ENCODE measurements at places on chromosomes 3 and 15.

DNA sequence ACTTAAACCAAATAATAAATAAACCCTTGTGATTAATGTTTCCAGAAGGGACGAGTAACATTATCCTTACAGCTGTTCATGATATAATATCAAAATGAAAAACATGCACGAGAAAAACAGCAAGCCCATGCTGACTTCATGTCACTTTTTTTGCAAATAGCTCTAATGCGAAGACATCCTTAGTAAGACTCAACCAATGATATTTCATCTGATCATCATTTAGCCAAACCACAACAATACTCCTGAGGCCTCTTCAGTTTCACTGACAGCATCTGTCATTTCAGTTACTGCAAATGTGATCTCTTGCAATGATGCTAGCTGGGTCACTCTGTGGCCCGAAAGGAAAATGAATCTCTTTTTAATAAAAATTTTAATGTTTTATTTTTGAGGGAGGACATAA, 74.0 kb downstream of the POLR2M start:
- no peak for DNase-seq

GRCh38 chr3:69607466-69608305, 131.6 kb upstream of the MITF start:
- DNase-seq, result no peak

DNA sequence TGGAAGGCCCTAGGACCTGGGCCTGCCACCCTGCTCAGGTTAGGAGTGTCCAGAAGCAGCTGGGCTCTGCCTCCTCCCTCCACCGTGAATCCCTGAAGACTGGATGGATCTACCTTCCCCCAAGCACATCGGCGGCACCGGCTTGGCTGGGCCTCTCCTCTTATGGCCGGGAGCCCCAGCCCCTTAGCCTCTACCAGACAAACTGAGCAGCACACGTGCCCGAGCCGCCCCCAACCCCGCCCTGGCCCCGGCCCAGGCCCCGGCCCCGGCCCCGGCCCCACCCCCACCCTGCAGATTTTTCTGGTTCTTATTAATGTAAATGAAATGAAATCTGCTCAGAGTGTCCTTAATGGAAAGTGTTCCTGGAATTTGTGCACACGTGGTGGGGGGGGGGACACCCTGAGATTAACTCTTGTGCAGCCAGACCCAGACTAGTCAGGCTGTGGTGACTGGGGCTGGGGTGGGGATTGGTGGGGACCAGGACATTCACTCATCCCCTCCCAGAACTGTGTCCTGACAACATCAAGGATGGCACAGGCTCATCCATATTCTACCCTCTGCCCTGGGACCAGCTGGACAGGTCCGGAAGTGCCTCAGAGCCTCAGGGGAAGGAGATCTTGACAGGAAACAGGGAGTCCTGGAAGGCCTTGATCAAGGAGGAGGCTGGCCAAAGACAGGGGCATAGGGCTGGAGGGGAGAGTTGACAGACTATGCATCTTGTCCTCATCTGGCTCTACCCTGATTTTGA, 30.9 kb upstream of the SEMA3F start:
- DNase-seq, result no peak

GRCh38 chr15:83732196-83732595, 78.3 kb downstream of the ADAMTSL3 start:
- DNase-seq, result no peak

DNA sequence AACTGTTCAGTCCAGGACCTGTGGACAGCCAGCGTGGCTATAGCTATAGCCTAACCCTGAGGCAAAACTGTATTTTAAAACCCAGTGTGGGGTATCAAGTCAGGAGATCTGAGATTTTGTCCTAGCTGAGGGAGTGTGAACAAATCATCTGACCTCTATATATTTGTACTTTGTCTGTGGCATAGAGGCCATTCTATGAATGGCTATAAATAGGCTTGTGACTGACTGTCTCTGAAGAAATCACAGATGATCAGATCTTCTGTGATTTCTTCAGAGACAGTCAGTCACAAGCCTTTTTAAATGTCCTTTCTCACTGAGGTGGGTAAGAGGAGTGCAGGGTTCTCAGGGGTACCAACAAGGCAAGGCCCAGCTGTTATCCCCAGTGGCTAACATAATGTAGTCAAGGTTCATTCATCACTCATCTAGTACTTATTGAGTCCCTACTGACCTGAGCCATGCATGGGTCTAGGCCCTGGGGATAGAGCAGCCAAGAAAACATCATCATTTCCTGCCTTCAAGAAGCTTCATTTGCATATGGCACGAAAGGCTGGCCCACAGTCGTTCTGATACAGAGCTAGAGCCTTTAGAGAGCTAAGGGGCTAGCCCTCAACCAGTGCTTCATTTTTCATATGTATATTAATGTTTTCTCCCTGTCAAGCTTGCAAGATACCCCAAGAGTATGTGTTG, 53.3 kb downstream of the TIPARP start:
- no peak for DNase-seq

DNA sequence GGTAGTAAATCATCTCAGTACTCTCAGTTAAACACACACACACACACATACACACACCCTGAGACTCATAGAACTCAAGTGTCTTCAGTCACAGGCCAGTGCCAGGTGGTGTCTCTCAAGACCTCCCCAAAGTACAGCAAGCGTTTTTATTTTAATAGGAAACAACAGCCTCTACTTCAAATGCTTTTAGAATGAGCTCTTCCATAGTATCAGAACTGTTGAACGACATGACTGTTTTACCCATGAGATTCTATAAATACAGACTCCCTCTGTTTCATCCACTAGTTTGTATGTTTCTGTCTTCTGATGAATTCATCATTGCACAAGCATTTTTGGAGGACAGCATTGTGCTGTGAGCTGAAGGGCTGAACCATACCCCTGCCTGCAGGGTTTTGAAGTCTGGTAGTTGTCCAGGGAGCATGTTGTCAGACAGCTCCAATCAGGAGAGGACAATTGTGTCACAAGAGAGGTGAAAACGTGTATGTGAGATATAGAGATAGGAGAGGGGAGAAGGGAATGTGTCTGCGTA, 201.0 kb upstream of the BCL6 start:
- DNase-seq, result no peak

- DNase-seq, result no peak
These were observed 526 bp downstream of the ADIPOQ start for GRCh38 chr3:186843039-186843432.

- DNase-seq, result no peak
These were observed 421.0 kb upstream of the RBMS3 start for GRCh38 chr3:28859897-28860296.

DNA sequence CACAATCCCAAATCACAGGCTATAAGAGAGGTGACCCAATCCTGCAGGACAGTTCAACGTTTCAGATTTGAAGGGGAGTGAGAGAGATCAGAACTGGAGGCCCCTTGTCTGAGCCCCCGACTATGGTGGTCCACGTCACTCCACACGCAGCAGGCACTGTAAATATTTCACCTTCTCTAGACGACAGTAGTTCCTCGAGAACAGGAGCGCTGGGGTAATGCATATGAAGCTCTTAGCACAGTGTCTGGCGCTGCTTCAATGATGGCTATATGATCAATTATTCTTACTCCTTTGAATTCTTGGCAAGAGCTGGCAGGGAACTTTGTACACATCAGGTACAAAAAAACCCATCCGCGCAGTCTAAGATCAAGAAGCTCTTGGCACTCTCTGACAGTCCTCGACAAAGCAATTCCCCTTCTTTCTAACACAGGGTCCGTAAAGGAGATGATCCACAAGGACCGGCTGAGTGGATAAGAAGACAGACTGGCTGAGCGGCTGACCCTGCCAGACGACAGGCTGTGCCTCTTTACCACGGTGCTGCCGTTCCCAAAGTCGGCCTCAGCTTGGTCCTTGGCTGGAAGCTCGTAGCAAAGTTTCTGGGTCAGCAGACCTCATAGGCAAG, 522 bp upstream of the NRROS start:
- DNase-seq, result peak; percentile 87

DNA sequence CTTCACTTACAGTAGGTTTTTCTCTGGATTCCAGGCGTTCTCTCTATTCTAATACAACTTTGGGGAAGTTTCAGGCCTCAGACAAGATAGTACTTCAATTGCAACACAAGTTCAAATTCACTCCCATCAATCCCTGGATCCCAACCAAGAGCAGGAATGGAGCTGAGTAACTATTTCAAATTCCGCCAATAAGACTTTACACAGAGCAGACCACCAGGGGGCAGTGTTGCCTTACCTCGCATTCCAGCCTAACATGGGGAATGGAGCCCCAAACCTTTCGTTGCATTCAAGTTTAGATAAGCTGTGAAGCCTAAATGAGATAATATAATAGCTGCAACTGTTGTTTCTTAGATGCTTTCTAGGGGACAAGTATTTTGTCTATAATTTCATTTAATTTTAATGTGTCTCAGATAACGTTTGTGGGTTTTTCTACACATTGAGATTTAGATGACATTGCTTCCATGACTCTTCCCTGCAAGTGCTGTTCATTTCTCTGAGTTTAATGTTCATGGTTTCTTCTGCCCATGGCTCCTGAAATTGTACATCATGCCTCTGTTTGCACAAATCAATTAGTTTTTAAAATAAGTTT, 186.7 kb downstream of the NSUN3 start:
- peak; percentile 37 for DNase-seq

GRCh38 chr3:134847349-134847748, 52.3 kb downstream of the EPHB1 start:
- no peak for DNase-seq

DNA sequence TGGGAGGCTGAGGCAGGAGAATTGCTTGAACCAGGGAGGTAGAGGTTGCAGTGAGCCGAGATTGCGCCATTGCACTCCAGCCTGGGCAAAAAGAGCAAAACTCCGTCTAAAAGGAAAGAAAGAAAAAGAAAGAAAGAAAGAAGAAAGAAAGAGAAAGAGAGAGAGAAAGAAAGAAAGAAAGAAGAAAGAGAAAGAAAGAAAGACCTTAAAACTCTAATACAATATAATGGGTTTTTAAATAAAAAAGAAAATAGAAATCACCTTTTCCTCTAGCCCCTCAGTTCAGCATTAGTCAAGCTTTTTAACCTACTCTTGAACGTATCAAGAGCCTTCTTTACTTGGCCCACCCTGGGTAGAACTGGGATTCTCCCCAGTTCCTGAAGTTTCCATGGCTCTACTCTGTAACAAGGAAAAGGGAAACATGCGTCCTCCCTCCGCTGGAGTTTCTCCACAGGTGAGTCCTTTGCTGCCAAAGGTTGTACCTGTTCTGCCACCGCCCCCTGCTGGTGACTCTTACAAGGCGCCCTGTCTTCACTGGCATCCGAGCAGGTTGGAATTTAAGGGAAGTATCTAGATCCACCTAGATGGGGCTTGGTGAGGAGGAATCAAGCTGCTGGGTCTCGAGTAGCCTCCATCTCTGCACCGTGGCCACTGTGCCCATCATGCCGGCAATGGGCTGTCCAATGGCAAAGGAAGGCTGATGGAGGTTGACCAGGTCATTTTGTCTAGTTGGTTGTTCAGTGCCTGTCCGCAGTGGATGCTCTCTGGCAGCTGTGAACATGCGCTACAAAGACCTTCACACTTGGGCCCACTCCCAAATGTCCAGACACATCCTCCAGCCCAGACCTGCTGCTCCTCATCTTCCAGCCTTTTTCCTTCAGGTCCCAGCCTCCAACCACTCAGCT, 20.6 kb upstream of the EPHB3 start:
- DNase-seq, result peak; percentile 94

GRCh38 chr3:11136830-11137626, 17.3 kb upstream of the HRH1 start:
- DNase-seq, result no peak

DNA sequence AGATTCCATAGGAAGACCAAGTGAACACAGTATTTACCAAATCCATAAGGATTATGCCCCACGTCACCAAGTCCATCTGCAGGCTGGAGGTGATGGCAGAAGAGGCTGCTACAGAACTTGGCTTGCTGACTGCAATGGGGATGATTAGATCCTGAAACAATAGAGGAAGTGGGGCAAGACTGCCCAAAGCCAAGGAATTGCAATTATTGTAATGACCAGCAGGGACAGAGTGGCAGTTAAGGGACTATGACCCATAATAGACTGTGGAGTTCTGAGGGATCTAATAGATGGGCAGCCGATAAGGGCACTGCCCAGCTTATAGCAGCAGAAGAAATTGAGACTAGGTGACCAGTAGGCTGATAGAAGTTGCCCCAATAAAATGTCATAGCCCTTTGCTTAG, 108.4 kb downstream of the MINAR1 start:
- DNase-seq, result no peak

DNA sequence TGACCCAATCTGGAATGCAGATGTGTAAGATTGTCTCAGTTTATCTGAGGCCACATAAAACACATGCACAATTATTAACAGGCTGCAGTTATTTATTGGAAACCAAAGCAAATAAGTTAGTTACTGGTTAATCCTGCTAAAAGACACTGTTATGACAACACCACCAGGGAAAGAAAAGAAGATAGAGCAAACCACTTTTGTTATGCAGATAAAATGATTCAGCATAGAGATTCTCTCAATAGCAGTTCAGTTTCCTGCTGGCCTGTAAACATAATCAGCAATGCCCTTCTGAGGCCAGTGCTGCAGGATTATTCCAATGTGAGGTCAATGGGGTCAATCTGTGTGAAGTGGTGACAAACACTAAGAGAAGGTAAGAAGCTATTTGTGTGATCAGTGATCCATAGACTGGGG, 244.4 kb downstream of the ZBTB20 start:
- no peak for DNase-seq

GRCh38 chr15:63968122-63968524, 78.2 kb downstream of the DAPK2 start:
- DNase-seq, result no peak

DNA sequence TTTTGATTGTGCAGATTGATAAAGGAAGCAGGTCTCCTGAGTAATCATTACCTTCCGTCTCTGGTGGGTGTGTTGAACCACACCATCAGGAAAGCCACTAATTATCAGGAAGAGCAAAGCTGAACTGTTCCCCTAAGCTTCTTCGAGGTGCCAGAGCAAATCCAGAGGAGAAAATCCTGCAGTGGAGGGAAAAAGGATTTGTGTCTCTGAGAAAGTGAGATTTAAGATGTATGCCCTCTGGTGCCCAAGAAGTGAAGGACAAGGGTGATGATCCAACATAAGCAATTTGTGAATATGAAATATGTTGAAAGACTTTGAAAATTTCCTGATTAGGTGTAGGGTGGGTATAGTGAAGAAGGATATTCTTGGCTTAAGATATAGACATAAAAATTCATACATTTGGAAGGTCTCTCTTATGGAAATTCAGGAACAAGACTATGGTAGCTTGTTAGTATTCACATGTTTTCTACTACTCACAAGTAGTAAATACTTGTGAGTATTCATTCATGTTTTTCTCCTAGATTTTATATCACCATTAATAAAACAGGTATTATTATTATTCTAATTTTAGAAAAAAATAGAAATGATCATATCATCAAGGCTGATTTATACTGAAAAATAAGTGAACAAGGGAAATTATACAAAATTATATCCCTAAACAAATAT, 34.8 kb downstream of the COMMD2 start:
- DNase-seq, result peak; percentile 48

DNA sequence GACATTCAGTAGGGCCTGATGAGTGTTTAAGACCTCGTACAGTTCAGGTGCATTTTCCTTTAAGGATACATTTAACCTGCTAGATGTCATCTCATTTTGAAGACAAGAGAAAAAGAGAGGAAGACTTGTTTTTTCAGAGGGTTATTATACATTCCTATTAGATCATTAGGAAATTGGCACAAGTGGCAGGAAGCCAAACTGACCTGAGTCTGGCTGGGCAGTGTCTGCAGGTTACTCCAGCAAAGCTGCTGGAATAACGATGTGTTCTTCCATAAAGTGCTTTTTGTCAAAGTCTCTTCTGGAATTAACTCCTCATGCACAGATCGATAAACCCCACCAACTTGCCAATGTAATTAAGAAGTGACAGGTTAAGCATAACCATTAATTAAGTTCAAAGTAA, 396.4 kb upstream of the TPRG1 start:
- no peak for DNase-seq
